Thoracic aorta (tissue), 2 donors: ENCODE measurements at places on chromosomes 3 and 15. TPM values are rescaled to one million over a fixed set of nuclear protein-coding genes. Genes with fewer than 3 reads are reported as not detected.

The GPR149 gene
- not detected for total RNA-seq

The SPINT1 gene
- 4.8 TPM for total RNA-seq

- no peak for DNase-seq
These were observed 231.0 kb downstream of the ITPR1 start for GRCh38 chr3:4724051-4724629.

GRCh38 chr3:32261545-32261944 lies 23.1 kb downstream of the CMTM8 start:
- no peak for DNase-seq

The SLC35A5 gene
- total RNA-seq, result 45.9 TPM

DNA sequence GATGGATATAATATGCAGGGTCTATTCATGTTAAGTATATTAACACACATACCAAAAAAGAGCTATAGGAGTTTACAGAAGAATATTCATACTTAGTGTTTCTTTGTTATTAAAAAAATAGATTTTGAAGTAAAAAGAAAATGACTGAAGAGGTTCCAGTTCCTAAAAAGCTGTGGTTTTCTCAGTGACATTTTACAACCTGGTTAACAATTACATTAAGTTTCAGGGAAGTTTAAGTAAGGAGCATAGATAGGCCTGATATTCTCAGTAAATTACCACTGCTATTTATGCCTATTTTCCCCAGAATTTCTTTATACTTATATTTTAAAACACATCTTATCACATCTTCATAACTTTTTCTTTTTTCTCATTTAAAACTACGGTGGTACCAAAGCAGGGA lies 43.6 kb upstream of the SPTSSB start:
- DNase-seq, result no peak

GRCh38 chr3:38731522-38731921 lies 82.0 kb upstream of the SCN5A start:
- no peak for DNase-seq

DNA sequence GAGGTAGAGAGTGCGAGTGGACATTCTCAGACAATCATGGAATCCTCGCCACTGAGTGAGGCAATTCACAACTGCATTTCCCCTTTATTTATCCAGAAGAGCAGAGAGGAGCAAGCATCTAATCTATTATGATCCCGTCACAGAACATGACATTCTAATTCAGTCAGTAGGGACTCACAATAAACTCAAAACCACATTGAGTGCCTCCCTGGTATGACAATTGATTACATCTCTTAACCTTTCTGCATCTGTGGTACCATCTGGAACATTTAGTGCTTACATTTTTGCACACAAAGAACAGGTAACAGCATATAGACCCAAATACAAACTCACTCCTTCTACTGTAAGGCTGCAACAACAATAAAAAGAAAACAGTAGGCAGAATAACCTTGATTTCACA lies 517.2 kb downstream of the GBE1 start:
- DNase-seq, result no peak

- no peak for DNase-seq
These were observed 48.0 kb upstream of the C15orf61 start for GRCh38 chr15:67472957-67473356.

DNA sequence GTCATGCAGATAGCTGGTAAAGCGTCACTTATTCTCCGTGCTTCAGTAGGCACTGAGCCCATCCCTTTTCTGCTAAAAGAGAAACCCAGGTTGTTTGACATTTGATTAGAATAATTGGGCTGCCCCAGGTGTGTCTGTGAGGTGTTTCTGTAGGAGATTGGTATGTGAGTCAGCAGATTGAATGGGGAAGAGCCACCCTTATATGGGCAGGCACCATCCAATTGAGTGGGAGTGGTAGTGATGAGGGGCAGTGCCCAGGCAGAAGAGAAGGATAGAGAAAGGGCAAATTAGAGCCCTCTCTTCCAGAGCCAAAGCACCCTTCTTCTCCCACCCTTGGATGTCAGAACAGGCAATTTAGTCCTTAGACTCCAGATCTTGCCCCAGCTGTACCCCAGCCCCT lies 384.3 kb upstream of the GBE1 start:
- DNase-seq, result no peak

DNA sequence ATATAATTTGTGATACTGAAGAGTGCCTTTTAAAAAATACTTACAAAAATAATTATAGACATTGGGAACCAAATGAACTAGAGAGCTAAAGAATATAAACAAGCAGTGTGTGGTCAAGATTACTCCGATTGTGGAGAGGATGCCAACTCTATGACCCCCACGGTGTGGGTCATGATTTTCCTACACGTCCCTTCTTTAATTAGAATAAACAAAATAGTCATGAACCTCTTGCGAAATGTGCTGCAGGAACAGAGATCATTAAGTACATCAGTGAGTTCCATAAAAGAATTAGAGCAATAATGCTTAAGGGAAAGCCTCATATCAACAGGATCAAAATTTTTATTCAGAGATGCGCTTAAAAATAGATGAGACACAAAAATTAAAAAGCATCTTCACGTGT lies 476.6 kb upstream of the ROBO1 start:
- no peak for DNase-seq

- no peak for DNase-seq
These were observed 92.0 kb downstream of the SNRK start for GRCh38 chr3:43378066-43378935.

DNA sequence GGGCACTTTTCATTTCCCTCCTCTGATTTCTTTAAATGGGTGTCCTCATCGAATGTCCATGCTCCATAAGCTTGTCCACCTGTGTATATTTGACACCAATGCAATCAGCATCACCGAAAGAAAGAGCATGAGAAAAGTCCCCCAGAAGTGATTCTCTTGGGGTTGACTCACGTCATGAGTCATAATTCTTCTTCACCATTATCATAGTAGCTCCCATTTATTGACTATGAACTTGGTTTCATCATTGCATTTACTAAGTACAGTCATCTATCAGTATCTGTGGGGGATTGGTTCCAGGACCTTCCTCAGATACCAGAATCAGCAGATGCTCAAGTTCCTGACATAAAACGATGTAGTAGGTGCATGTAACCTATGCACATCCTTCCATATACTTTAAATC lies 372.5 kb upstream of the CFAP20DC start:
- DNase-seq, result no peak

GRCh38 chr3:48612309-48612708 lies 2.9 kb upstream of the UQCRC1 start:
- no peak for DNase-seq

The MESP1 gene
- not detected for total RNA-seq

The AGTR1 gene
- total RNA-seq, result 7.3 TPM

The CYP1A2 gene
- not detected for total RNA-seq

- DNase-seq, result no peak
These were observed 57.5 kb upstream of the GCNT3 start for GRCh38 chr15:59553879-59554735.

DNA sequence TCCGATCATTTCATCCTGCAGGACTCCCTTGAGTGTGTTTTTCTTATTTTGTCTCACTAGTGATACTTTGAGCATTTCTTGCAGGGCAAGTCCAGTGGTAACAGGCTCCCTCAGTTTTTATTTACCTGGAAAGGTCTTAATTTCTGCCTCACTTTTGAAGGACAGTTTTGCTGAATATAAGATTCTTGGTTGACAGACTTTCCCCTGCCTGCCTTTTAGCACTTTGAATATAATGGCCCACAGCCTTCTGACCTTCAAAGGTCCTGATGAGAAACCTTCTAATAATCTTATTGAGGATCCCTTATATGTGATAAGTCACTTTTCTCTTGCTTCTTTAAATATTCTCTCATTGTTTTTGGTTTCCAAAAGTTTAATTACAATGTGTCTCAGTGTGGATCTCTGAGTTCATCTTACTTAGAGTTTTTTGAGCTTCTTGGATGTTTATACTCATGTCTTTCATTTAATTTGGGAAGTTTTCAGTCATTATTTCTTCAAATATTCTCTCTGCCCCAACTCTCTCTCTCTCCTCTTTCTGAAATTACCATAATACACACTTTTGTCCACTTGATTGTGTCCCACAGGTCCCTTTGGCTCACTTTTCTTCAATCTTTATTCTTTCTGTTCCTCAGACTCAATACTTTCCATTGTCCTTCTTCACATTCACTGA lies 36.3 kb upstream of the ARIH1 start:
- DNase-seq, result no peak

The MYZAP gene
- total RNA-seq, result 6.8 TPM

The AGBL1 gene
- total RNA-seq, result not detected

The ITGA11 gene
- total RNA-seq, result 246 TPM

GRCh38 chr15:33357845-33358244 lies 47.1 kb downstream of the RYR3 start:
- DNase-seq, result no peak

DNA sequence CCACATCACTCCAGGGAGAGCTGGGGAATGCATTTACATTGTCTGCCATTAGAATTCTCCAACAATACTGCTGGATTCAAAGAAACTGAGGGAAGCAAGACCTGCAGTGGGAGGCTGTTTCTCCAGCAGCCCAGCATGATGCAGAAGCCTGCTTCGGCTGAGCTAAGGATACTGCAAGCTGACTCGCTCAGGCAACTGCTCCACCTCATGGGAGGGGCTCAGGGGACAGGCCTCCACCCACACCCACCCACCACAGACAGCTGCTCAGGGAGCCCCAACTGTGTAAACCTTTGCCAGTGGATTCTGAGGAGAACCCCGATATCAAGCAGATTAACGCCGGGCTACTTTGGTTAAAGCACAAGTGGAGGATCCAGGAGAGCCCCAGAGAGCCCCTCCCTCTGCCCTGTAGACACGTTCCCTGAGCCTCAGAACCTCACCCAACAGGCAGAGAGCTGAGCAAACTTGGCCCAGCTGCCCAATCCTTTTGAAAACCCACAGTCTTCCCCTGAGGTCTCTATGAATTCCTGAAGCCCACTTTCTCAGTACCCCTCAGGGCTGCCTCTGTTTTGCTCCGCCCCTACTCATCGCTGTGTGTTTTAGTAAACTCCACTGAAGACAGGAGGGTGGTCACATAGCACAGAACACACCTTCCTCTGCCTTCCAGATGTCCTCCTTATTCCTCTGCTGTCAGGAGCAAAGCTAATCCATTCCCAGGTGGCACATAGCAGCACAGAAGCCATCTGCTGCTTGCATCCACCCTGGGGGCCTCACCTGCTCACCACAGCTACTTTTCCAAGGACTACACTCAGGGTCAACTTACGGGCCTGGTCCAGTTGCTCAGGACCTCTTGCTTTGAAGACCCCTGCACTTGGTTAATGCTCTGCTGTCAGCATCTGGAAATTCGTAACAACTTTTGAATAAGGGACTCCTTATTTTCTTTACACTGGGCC lies 269.0 kb downstream of the ABHD5 start:
- DNase-seq, result no peak

GRCh38 chr3:100548053-100548452 lies 55.6 kb downstream of the TMEM45A start:
- no peak for DNase-seq

The LCTL gene
- not detected for total RNA-seq

The NR2E3 gene
- total RNA-seq, result 0.27 TPM

DNA sequence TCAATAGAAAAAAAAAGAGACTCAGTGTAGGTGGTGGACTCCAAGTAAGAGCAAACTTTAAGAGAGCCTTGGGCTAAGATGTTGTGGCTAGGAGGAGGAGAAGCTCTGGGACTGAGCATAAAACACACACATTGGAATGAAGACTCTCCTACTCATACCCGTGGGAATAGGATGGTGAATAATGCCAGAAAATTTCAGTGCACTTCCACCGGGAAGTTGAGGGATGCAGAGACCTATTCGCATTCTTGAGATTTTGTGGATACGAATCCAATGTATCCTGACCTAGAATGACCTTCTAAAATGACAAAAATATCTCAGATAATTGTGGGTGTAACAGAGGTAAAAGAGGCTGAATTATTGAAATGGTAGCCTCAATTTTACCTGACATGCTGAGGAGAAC lies 388.7 kb upstream of the SGO1 start:
- DNase-seq, result no peak

DNA sequence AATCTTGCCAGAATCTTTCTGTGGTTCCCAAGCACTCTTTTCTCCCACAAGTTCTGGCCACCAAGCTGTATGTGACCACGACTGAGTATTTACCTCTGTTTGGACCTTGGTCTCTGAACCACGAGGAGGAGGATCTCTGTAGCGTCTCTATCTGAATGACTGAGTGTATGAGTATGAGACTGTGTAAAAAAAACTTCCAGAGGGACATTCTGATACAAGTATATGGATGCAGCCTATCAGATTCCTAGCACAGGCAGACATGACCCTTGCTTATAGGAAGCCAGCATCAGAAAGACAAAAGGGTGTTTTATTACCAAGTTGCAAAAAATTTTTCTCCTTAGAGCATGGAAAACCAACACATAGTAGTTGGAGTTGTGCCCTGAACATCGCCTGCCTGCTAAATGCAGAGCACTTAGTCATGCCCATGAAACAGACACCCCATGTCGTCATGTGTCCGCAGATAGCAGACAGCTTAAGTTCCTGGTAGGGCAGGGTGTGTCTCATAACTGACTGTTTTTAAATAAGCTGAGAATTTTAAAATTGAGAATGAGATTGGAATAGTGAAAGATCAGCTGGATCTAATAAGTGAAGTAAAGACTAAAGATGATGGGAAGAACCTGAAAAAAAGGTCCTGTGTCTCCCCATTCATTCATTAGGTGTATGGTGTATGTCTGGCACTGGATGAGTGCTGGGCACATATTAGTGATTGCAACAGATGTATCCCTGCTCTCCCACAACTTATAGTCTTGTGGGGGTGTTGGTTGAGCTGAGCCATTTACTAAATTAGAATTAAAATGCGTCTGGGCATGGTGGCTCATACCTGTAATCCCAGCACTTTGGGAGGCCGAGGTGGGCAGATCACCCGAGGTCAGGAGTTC lies 30.9 kb downstream of the DAG1 start:
- DNase-seq, result peak; percentile 73

DNA sequence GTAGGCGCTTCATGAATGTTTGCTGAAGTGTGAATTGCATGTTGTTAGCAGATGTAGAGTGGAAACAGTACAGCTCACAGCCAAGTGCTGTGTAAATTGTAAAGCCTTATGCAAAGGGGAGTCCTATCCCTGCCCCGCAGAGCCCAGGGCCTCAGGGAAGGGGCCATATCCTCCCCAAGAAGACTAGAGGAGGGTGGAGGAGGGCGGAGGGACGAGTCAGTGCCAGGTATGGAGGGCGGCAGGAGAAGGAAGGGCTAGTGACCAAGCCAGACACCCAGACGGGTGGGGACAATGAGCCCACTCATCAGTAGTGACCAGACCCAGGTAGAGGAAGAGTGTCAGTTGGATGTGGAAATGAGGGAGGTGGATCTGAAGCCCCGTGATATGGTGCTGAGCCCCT lies 45.2 kb downstream of the ZNF710 start:
- DNase-seq, result no peak

The LRRC49 gene
- 8.9 TPM for total RNA-seq

- no peak for DNase-seq
These were observed 272.2 kb upstream of the NR2F2 start for GRCh38 chr15:96058103-96058851.

The THAP10 gene
- total RNA-seq, result 0.81 TPM

DNA sequence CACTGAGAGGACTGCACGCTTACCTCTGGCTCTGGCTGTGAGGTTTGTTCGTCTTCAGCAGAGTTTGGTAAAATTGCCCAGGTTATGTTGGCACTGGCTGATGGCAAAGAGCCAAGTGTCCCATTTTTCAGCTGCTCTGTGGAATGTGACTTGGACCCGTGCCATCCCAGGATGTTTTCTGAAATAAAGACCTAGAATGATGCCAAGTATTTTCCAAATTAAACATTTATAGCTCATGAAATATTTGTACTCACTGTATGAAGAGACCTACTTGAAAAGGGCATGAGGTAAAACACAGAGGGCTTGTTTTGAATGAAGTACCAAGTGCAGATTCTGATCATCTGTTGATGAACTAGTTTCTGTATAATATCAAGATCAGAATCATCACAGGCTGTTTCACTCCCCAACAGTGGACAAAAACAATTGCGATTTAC lies 200.5 kb downstream of the STT3B start:
- no peak for DNase-seq
